ENCODE measurements at places on chromosomes 3 and 15. TPM values are rescaled to one million over a fixed set of nuclear protein-coding genes. Genes with fewer than 3 reads are reported as not detected.
A peak's percentile ranks its signal among the peaks of the same experiment; 100 is the strongest.

DNA sequence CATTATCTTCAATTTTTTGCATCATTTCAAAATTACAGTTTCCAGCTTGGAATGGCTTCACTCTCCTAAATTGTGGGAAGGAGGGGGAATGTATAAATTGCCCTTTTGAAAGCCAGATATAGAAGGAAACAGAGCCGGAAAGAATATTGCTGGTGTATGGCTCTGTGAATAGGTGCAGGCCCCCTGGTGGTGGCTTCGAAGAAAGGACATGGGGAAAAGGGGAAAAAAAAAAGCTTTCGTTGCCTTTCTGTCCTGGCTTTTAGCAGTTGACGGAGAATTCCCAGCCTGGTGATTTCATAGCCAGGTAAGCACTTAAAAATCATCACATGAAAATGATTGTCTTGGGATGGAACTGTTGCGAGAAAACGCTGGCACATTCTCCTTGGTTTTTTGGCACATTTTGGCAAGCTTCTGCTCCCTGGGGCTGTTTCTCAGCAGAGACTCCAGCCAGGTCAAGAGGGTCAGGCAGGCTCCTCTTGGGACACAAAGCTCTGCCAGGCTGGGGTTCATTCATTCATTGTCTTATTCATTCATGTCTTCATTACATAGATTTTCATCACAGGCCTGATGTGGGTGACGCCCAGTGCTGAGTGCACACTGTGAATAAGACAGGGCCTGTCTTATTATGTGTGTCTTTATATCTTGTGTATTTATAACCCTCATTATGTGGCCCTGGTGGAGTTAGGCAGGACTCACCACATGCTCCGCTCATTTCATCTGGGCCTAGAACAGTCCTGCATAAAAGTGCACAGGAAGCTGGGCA, 300.0 kb upstream of the TPM1 start:
- no peak overlapping the region for H3K27ac ChIP-seq
- DNase-seq: no peak
- H3K4me3 ChIP-seq: no peak overlapping the region
- H3K36me3 ChIP-seq: no peaks in the 10 kb centered on the region
- no peaks in the 10 kb centered on the region for H3K27me3 ChIP-seq
- no peaks in the 10 kb centered on the region for H3K4me1 ChIP-seq

The PLCB2 gene
- polyA plus RNA-seq: 7.3 TPM

- no peaks in the 10 kb centered on the region for H3K27me3 ChIP-seq
- no peak overlapping the region for H3K27ac ChIP-seq
- H3K4me1 ChIP-seq: no peaks in the 10 kb centered on the region
- H3K4me3 ChIP-seq: no peak overlapping the region
- DNase-seq: no peak
Measured at GRCh38 chr3:78754066-78754743, 1013.6 kb downstream of the ROBO1 start.

The PGBD4 gene
- polyA plus RNA-seq: 1.2 TPM

DNA sequence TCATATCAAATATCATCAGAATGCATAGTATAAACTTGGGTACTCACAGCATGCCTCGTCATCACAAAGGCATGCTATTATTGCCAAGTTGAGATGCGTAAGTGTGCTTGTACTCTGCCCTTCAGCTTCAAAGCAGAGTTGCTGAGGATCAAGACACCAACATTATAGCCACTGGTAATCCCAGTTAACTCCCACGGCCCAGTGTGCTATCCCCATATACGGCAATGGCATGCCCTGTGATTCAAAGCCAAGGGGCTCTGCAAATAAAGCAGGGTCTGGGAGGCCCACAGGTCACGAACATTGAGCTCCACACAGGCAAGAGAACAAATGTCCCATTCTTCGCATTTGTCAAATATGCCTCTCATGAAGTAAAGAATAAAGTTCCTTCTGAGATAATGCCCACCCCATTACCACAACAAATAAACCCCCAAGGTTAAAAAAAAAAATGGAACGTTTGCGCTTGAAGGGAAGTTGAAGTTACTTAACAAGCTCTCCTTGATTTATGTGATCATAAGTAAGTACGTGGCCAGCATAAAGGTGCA, 298.1 kb upstream of the NECTIN3 start:
- H3K27me3 ChIP-seq: no peaks in the 10 kb centered on the region
- H3K4me1 ChIP-seq: no peaks in the 10 kb centered on the region
- DNase-seq: no peak
- no peaks in the 10 kb centered on the region for H3K36me3 ChIP-seq
- H3K27ac ChIP-seq: no peak overlapping the region

DNA sequence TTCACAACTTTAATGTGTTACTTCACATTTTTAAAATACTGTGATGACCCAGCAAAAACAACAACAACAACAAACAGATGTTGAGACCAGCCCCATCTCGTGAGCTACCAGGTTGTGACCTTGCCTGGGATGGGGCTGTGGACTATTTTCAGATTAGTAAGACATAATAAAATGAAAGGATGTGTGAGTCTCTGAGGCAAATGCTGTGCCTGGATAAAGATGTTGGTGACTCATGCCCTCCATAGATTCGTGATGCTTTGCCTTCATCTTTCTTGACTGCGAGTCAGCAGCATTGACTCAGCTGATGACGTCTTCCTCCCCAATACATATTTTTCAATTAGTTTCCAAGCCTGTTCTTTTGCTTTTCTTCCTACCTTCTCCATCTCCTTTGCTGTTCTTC, 453.0 kb upstream of the CFAP20DC start:
- H3K36me3 ChIP-seq: no peaks in the 10 kb centered on the region
- H3K4me1 ChIP-seq: 0 out of 2 replicates have a peak, but pooled peaks cover 2% of the 10 kb centered on the region
- no peak for DNase-seq
- H3K4me3 ChIP-seq: no peak overlapping the region

- H3K36me3 ChIP-seq: no peaks in the 10 kb centered on the region
- no peak overlapping the region for H3K27ac ChIP-seq
- H3K27me3 ChIP-seq: no peaks in the 10 kb centered on the region
- H3K4me3 ChIP-seq: no peak overlapping the region
- H3K4me1 ChIP-seq: no peaks in the 10 kb centered on the region
- DNase-seq: no peak
Measured at GRCh38 chr15:81955382-81956062, 90.3 kb downstream of the MEX3B start.

DNA sequence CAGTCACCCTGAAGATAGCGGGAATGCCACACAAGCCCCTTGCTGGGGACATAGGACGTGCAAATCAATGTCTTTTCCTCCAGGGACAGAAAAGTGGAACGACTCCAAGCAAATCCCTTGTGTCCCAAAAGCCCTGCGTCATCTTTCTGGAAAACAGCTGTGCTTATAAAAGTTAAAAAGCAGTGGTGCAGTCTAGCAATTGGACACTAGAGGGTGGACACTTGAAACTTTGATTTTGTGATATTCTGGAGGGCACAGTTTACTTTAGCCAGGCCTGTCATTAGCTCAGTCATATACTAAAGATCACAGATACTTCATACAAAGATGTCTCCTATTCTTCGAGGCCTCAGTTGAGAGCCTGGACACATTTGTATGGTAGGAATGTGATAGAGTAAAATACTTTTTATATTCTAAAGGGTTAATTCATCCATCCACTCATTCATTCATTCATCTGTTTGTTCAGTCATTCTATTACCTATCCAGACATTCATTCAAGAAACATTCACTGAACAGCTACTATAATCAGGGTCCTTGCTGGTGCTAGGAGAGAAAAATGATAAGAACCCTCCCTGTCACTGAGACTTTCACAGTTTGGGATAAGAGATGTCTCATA, 63.8 kb upstream of the ANKRD34C start:
- H3K4me3 ChIP-seq: no peak overlapping the region
- DNase-seq: no peak
- H3K27ac ChIP-seq: no peak overlapping the region
- H3K4me1 ChIP-seq: no peaks in the 10 kb centered on the region
- no peaks in the 10 kb centered on the region for H3K36me3 ChIP-seq
- H3K27me3 ChIP-seq: no peaks in the 10 kb centered on the region

DNA sequence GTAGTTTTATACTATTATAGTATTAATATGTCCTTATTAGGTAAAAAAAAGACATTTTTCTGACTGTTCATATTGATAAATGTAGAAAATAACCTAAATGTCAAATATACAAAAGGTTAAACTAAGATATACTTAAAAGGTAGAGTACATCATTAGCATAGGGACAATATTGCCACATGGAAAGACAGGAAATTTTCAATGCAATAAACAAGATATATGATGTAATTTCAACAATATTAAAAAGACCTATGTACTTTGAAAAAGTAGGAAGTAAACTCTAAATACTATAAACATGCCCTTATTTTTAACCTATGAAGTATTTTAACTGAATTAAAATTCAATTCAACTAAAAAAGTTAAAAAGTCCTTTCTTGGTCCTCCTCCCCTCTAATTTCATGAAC, 1.9 kb downstream of the SPG11 start:
- H3K4me1 ChIP-seq: peaks cover 26% of the 10 kb centered on the region
- 0 out of 2 replicates have a peak, but pooled peaks cover 2% of the 10 kb centered on the region for H3K36me3 ChIP-seq
- H3K4me3 ChIP-seq: peak overlapping the region; percentile 89
- peak overlapping the region; percentile 98 for H3K27ac ChIP-seq
- no peak for DNase-seq
- H3K27me3 ChIP-seq: no peaks in the 10 kb centered on the region

GRCh38 chr3:124859025-124859424, 28.1 kb downstream of the ITGB5 start:
- DNase-seq: no peak
- no peak overlapping the region for H3K27ac ChIP-seq
- no peaks in the 10 kb centered on the region for H3K36me3 ChIP-seq
- H3K27me3 ChIP-seq: no peaks in the 10 kb centered on the region
- H3K4me1 ChIP-seq: no peaks in the 10 kb centered on the region

DNA sequence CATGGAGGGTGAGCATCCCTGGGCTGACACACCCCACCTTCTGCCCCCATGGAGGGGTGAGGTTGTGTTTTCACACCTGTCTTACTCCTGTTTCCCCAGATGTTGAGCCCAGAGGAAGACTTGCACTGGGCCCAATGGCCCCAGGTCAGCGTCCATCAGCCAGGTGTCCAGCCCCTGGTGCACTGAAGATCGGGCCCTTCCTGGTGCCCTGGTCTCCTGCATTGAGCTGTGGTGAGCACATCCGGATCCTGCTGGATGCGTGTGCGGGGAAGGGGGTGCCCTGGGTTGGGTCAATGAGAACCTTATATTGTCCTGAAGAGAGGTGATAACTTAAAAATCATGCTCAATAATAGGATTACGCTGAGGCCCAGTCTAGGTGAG, 227.3 kb downstream of the SNRPN start:
- DNase-seq: no peak
- no peaks in the 10 kb centered on the region for H3K36me3 ChIP-seq
- H3K27me3 ChIP-seq: no peaks in the 10 kb centered on the region
- H3K4me3 ChIP-seq: no peak overlapping the region
- H3K4me1 ChIP-seq: no peaks in the 10 kb centered on the region

The FMN1 gene
- polyA plus RNA-seq: not detected

- H3K36me3 ChIP-seq: no peaks in the 10 kb centered on the region
- H3K4me1 ChIP-seq: no peaks in the 10 kb centered on the region
- DNase-seq: peak; percentile 11
- H3K4me3 ChIP-seq: no peak overlapping the region
- H3K27ac ChIP-seq: no peak overlapping the region
- no peaks in the 10 kb centered on the region for H3K27me3 ChIP-seq
Measured at GRCh38 chr3:159252772-159253384, 451.0 kb downstream of the MFSD1 start.

- no peak overlapping the region for H3K4me3 ChIP-seq
- no peak overlapping the region for H3K27ac ChIP-seq
- no peaks in the 10 kb centered on the region for H3K4me1 ChIP-seq
- no peak for DNase-seq
Measured at GRCh38 chr3:27680517-27681246, 41.4 kb downstream of the EOMES start.

DNA sequence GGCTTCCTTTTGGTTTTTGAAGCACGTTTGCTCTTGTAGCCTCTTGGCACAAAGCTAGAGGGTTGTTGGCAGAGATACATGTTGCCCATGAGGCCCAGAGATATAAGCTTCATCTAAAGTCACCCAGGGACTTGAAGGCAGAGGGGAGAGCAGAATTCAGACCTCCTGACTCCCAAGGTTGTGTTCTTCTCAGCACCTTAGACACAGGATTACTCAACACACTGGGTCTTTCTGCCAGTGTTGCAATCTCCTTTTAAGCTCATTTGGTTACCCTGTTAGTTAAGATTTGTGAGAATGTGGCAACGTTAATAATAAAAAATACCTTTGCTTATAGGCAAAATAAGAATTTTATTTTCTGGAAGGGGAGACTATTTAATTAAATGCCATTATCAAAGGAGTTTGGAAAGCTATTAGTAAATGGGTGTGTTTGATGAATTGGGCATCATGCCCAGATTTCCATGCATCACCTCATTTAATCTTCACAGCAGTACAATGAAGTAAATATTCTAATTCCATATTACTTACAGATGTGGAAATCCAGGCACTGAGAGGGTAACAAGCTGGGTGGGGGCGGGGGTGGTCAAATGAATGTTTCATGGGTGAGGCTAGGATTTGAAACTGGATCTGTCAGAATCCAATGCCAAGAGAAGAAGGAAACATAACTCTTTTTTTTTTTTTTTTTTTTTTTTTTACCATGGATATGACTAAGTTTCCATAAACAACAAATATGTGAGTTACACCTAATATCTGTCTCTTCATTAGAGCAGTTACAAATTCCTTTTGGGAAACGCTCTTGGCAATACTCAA, 183.3 kb downstream of the NR1D2 start:
- no peaks in the 10 kb centered on the region for H3K27me3 ChIP-seq
- no peaks in the 10 kb centered on the region for H3K36me3 ChIP-seq
- no peak for DNase-seq
- H3K4me3 ChIP-seq: no peak overlapping the region

Data from GM12878 (cell line).